A549 treated with RU486 at 1 μM for 4 hours (cell line): ENCODE measurements at places on chromosomes 7 and 10. TPM values are rescaled to one million over a fixed set of nuclear protein-coding genes. Genes with fewer than 3 reads are reported as not detected.

The HMX3 gene
- total RNA-seq = 0.12 TPM in 1 of 5 replicates, not detected in the others

The TMEM140 gene
- 1.1 to 2.0 TPM (median 1.4 TPM) in 5 replicates for total RNA-seq

The SLC18A3 gene
- not detected in 5 replicates for total RNA-seq

The COL1A2 gene
- 0.03 to 0.08 TPM in 2 of 5 replicates, not detected in the others for total RNA-seq

The IRF5 gene
- total RNA-seq = 9.7 to 17.2 TPM (median 12.2 TPM) in 5 replicates
